ENCODE measurements at places on chromosomes 11 and 22.

DNA sequence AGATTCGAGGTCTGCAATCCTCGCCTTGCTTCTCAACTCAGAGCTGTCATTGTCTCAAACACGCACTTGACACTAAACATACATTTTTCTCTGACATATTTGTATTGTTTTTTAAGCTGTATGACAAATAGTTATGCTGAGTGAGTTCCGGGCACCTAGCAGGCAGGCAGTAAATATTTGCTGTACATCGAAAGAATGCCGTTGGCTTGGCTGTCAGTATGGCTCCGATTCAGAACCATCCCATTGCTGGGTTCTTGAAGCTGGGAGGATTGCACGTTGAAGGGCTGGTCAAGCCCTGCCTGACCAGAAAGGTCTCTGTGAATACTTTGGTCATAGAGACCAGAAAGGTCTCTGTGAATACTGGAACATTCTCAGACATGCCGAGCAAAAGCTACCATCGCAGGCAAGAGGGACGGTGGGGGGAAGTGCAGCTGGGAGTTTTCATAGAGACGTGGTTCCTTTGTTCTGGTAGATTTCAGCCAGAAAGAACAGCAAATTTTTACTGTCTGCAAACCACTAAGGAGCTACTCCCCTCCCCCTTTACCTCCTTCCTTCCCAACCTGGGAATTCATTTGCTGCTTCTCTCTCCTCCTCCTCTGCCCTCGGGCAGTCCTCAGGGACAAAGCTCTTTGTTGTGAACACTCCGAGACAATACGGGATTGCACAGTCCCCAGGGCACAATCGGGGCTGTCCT, 202.2 kb upstream of the SORL1-AS1 start:
- DNase-seq, result no peak

GRCh38 chr11:27635567-27636037, 64.7 kb downstream of the BDNF start:
- DNase-seq, result no peak

- DNase-seq, result no peak
These were observed 15.0 kb upstream of the PRR5 start for GRCh38 chr22:44686873-44687600.

DNA sequence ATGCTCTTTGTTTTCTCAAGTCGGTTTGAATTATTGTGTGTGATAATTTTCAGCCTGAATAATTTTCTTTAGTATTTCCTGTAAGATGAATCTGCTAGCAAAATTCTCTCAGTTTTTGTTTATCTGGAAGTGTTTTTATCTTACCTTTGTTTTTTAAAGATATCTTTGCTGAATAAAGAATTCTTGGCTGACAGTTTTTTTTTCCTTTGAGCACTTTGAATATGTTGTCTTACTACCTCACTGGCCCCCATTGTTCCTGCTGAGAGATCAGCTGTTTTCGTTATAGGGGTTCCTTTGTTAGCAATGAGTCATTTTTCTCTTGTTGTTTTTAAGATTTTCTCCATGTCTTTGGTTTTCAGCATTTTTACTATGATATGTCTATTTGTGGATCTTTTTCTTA, 63.0 kb downstream of the HORMAD2 start:
- no peak for DNase-seq

DNA sequence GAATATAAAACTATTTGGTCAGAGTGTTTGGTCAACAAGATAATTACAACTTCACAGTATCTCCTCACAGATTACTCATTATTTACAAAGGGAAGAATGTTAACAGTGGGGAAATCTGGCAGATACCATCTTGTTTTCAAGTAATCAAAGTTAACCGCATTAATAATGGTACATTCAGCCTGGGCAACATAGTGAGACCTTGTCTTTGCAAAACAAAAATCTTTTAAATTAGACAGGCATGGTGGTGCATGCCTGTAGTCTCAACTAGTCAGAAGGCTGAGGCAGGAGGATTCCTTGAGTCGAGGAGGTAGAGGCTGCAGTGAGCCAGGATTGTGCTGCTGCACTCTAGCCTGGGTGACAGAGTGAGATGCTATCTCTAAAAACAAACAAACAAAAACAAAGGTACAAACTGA, 78.5 kb downstream of the ACER3 start:
- no peak for DNase-seq

- DNase-seq, result no peak
These were observed 48.9 kb downstream of the APOL1 start for GRCh38 chr22:36301851-36302250.

- no peak for DNase-seq
These were observed 25.6 kb upstream of the MSANTD4 start for GRCh38 chr11:106047631-106048030.

- no peak for DNase-seq
These were observed 37.2 kb downstream of the TP53I11 start for GRCh38 chr11:44913502-44913901.

DNA sequence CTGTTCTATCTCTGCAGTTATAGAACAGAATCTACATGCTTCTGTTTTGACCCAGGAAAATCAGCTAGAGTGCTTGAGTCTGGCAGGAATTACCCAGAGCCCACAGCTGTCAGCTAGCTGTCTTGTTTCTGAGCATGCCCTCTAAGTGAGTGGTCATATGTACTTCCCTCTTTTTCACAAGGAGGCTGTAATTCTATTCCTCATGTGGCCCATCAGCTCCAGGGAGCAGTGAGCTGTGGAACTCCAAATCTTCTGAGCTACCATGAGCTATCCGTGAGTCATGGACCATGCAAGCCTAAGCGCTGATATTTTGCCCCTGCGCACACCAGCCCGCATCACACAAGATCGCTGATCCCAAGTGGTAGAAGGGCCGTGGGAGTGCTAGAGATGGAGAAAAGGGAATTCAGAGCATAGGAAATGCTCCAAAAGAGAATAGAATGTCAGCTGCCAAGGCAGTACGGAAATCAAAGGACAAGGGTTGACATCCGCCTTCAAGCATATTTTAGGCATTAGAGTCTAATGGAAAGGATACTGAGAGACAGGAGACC, 5.4 kb downstream of the FJX1 start:
- DNase-seq, result no peak

DNA sequence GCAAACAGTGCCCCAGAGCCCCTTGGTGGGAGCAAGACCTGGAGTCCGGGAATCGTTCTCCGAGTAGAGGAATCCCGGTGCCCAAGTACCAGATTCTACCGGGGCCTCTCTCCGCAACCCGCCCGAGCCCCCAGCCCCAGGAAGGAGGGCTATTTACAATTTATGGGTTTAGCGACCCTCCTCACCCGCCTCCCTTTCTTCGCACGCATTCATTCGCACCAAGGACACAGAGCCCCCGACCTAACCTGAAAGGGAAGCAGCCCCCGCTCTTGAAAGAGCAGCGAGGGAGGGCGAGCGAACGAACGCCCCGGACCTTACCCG, 628 bp downstream of the LRP4 start:
- DNase-seq, result no peak

DNA sequence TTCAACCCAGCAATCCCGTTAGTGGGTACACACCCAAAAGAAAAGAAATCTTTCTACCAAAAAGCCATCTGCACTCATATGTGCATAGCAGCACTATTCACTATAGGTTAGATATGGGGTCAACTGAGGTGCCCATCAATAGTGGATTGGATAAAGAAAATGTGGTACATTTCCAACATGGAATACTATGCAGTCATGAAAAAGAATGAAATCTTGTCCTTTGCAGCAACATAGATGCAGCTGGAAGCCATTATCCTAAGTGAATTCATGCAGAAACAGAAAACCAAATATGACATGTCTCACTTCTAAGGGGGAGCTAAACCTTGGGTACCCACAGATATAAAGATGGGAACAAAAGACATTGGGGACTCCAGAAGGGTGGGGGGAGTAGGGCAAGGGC, 1.9 kb upstream of the ARHGAP8 start:
- DNase-seq, result no peak

GRCh38 chr22:47804281-47804680, 1041.8 kb downstream of the TBC1D22A start:
- no peak for DNase-seq

DNA sequence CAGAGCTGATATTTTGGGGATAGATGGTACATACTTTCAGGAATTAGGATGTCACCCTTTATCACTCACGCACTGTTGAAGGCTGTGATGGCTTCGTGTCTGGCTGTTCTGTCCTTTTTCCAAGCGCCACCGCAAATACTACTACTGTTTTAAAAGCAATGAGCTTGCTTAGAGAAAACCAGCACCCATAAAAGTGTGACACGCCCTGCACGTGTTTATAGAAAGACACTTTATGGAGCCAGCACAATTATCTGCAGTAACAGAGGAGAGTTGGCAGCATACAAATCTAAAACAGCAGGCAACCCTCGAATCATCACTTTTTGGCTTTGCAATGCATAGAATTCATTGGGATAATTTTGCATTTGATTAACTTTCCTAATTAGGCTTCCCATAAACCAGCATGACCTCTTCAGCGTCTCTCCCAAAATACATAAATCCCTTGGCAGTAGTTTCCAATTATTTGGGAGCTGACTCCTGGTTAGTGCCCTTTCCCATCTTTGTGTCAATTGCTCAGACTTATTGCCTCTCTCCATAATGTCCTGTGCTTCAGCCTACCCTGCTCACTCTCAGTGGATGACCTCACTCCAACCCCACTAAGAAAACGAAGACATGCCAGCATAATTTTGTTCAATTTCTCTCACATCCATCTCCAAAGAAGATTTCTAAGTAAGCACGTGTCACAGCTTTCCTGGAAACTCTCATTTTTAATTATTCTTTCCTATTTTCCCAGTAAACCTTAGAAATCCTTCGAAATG, 118.7 kb upstream of the LARGE1 start:
- DNase-seq, result no peak

GRCh38 chr11:88208745-88209144, 33.5 kb upstream of the RAB38 start:
- DNase-seq, result no peak

GRCh38 chr11:114377612-114378267, 22.6 kb downstream of the C11orf71 start:
- DNase-seq, result no peak

- DNase-seq, result no peak
These were observed 56.4 kb downstream of the FDX1 start for GRCh38 chr11:110486156-110486555.

GRCh38 chr22:48537343-48537680, 1290.4 kb downstream of the BRD1 start:
- no peak for DNase-seq

- no peak for DNase-seq
These were observed 69.5 kb upstream of the TBCEL start for GRCh38 chr11:120954381-120954780.

GRCh38 chr11:126645186-126645585, 289.7 kb downstream of the ST3GAL4 start:
- DNase-seq, result no peak

DNA sequence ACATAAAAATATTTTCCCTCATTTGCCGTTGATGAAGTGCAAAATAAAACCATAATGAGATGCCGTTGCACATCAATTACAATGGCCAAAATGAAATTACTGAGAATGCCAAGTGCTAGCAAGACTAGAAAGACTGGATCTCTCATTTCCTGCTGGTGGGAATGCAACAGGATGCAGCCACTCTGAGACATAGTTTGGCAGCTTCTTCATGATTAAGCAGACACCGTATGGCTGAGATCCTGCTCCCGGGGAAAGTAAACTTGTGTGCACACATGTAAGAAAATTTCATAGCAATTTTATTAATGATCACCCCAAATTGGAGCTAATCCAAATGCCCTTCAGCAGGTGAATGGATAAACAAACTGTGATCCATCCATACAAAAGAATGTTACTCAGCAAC, 1013.2 kb downstream of the TBC1D22A start:
- no peak for DNase-seq

- DNase-seq, result no peak
These were observed 60.1 kb upstream of the PHF21B start for GRCh38 chr22:45069925-45070324.

- DNase-seq, result no peak
These were observed 15.3 kb upstream of the ACCSL start for GRCh38 chr11:44032299-44033085.

DNA sequence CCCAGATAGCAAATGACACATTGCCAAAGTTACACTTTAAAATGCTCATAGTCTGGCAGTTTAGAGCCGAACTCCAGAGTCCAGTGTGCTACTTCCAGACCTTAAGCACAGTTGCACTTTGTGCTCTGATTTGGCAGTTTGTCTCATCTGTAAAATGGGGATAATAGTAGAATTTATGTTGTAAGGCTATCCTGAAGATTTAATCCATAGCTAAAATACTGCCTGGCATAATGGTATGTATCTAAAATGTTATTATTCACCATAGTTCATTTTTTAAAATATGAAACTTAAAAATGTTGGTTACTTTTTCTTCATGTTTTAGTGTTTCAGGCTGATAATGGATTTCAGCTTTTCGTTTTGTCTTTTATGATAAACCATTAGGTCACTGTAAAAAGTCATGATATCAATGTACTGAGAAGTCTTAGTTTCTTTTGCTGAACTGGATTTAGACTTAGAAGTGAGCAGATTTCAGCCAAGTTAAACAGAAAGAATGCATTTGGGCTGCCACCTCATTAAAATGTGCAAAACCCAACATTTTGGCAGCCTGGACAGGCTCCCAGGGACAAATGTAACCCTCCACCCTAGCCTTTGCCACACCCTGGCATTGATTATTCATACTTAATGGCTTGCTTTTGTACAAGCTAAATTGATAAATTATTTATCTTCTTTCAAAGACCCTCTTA, 933 bp downstream of the OLFML1 start:
- no peak for DNase-seq

DNA sequence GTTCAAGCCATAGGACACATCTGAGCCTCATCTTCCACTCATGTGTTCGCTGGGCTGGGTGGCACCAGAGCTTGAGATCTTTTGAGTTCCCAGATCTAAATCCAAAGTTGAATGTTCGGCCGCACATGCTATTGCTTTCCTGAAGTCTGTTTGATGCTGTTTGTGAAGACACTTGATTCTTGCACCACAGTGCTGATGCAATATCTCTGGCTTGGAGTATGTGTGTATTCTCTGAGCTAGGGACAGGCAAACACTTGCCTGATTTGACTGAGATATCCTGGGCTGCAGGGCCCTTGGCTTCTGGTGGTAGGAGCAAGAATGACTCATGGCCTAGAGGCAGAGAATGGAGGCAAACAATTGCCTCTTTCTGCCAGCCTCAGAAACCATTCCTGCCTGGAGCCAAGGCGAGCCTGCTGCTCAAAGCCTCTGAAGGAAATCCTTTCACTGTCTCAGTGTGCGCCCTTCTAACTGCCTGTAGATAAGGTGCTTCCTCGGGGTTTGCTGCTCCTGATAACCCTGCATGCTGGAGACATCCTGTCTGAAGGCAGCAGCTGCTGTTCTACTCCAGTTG, 73.0 kb downstream of the CYB5R2 start:
- DNase-seq, result no peak

- DNase-seq, result no peak
These were observed 89.7 kb downstream of the CCDC73 start for GRCh38 chr11:32704775-32705174.

DNA sequence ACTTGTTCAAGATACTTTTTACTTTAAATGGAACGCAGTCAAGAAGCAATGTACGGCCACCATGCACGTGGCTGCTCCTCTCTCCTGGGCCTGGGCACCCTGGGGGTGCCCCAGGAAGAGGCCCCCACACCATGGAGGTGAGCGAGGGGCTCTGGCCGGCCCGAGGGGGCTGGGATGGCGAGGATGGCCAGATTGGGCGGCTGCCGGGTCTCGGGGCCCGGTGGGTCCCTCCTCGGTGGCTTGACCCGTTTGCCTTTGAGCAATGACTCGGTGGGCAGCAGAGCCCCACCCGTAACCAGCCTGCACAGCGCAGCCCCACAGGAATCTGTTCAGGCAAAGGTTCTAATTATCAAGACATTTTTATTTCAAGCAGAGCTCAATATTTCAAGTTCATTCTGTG, 167.4 kb downstream of the BRD1 start:
- DNase-seq, result no peak

Measured in effector memory CD4-positive, alpha-beta T cell (primary cell).